ENCODE measurements at places on chromosomes 6 and 20.

- no peak for DNase-seq
Observed at GRCh38 chr6:1382883-1383728, 6.3 kb upstream of the FOXF2 start.

- no peak for DNase-seq
Observed at GRCh38 chr6:52650941-52651340, 20.0 kb upstream of the TMEM14A start.

DNA sequence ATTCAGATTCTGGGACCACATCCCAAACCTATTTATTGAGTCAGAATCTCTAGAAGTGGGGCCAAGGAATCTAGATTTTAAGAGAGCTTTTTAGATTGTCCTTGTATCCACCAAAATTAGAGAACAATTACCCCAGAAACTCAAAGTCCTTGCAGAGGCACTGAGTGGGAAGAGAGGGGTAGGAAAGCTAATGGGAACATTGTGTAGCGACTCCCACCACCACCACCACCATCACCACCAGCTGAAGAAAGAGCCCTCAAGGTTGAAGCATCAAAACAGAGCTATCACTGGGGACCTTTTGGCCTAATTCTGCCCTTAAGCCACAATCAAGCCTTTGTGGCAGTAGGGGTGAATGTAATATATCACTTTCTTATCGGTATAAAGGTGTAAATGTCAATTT is 39.0 kb upstream of the SLC32A1 start:
- no peak for DNase-seq

DNA sequence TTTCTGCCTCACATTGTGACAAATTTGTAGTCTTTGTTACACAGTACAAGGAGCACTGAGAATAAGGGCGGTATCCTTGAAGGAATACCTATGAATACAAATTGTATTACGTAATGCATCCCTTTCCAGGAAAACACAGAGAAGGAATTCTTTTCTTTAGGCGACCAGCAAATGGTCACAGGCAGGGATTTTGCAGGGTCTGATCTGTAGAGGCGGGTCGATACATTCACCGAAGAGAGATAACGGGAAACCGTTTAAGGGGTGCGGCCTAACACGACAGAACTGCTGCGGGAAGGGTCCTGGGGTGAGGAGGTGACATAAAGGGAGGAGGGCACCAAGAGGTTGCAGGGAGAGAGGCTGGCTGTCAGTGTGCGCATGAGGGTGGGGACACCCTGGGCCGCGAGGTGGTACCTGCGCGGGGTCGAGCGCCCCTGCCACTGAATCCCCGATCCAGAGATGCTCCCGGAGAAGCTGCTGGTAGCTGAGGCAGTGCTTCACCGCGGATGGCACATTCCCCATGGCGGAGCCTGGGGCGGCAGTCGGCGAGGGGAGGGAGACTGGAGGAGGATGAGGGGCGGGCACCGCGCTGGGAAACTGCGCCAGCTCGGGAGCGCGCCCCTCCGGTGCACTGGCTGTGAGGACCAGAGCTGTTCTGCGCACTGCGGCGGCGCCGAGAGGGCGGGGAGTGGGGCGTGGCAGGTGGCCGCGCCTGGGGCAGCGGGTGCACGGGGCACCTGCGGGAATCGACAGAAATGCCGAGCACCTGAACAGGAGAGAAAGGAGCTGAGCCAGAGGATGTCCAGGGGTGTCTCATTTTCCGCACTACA is at the start of gene HMGCLL1:
Gene HMGCLL1 (minus strand): TSS at position 656 of the 827 bp plus-strand sequence. CDS start 137 bp downstream, at position 519.
- DNase-seq, result peak; percentile 21

DNA sequence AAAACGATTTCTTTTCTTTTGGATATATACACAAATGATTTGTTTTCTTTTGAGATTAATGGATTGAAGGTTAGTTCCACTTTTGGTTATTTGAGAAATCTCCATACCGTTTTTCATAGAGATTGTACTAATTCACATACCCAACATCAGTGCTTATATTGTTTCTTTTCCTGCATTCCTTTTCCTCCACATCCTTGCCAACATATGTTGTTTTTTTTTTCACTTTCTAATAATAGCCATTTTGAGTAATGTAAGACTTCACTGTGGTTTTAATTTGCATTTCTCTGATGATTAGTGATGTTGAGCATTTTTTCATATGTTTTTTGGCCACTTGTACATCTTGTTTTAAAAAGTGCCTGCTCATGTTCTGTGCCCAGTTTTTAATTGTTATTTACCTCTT is 846.4 kb upstream of the EYS start:
- DNase-seq, result no peak
